ENCODE measurements at places on chromosomes 12 and 14.

GRCh38 chr14:99724196-99724891, 40.2 kb downstream of the CYP46A1 start:
- no peak for DNase-seq

- no peak for DNase-seq
These were observed 24.9 kb downstream of the FCF1 start for GRCh38 chr14:74737753-74738325.

DNA sequence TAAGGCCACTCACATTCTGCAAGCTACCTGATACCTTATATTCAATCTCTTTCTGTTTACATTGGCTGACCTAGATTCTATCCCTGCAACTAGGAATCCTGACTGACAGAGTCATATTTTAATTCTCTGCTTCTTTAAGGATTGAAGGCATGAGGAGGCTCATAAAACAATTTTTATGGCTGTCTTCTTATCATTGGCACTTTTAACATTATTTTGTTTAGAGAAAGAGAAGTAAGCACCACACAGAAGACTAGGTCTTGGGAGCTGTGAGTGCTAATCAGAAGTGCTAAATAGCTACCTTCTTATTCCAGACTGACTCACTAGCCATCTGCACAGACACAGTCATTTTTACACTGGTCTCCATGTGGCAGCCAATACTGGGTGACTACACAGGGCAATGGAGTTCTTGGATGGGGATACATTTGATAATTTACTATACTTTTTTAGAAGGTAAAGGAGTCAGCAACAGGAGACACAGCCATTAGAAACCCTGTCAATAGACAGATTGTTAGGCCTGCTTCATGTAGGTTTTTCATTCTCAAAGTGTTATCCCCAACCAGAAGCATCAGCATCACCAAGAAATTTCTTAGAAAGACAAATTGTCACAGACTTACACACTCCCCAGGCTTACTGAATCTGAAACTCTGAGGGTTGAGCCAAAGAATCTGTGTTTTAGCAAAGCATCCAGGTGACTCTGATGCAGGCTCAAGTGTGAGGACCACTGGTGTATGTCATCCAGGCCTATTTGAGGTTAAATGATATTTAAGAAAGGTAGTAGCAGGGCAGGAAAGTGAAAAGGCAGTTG, 214.1 kb downstream of the DUSP6 start:
- DNase-seq, result no peak

- no peak for DNase-seq
These were observed 1.5 kb downstream of the TMEM132C start for GRCh38 chr12:128268379-128268995.

DNA sequence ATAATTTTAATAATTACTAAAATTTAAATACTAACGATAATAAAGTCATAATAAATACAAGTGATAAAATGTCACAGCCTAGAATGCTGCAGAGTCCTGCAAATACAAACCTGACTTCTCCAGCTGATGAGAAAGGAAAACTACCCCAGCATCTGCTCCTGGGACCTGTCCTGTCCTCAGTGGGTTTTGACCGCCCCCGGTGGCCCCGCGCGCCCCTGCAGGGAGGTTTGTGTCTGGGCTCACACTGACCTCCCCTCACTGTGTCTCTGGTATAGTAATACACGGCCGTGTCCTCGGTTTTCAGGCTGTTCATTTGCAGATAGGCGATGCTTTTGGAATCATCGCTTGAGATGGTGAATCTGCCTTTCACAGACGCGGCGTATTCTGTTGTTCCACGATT, 1139.4 kb downstream of the TMEM121 start:
- DNase-seq, result no peak

GRCh38 chr12:101841069-101841468, 10.3 kb upstream of the GNPTAB start:
- DNase-seq, result no peak

- DNase-seq, result no peak
These were observed 191.5 kb upstream of the BTG1 start for GRCh38 chr12:92337128-92337527.

GRCh38 chr12:30970559-30971197, 44.1 kb downstream of the TSPAN11 start:
- DNase-seq, result no peak

All from glomerular endothelial cell (primary cell).